CD4-positive, CD25-positive, alpha-beta regulatory T cell (primary cell): ENCODE measurements at places on chromosomes 7 and 10. TPM values are rescaled to one million over a fixed set of nuclear protein-coding genes. Genes with fewer than 3 reads are reported as not detected.

DNA sequence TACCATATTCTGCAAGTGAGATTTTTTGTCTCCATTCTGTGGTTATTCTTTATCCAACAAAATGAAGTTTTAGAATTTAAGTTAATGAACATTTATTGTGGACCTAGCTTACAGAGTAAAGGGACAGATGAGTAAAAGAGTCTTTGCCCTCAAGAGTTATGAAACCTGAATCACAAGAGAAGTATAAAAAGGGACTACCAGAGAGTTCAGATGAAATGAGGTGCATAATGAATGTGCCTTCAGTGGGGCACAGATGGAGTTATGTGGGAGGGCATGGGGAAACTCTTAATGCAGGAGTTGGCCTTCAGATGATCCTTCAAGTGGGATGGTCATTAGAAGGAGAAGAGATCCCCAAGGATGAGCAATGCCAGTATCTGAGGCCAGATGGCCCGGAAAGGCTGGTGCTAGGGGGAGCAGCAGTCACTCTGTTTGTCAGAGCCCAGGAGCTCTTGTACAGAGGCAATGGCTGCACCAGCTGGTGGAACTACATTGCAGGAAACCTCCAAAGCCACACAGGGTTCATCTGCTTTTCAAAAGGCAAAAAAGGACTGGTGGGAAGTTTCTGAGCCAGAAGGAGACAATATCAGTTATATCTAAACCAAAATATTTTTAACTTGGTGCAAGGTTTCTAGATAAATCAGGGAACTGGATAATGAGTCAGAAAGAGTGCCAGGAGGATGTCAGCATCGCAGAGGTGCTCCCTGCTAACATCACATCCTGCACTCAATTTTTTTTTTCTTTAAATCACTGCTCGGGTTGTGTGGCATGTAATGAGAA lies 162.0 kb downstream of the KLF6 start:
- no peak for DNase-seq

ALOX5 gene
- 1.2 TPM for total RNA-seq

DNA sequence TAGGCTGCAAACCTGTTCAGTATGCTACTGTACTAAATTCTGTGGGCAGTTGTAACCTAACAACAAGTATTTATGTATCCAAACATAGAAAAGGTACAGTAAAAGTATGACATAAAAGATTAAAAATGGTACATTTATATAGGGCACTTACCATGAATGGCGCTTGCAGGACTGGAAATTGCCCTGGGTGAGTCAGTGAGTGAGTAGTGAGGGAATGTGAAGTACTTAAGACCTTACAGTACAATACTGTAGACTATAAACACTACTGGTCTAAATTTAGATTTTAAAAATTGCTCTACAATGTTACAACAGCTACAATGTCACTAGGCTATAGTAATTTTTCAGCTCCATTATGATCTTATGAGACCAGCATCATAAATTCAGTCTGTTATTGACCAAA lies 146.0 kb upstream of the GNAI1 start:
- no peak for DNase-seq

MRLN gene
- total RNA-seq = not detected

DNA sequence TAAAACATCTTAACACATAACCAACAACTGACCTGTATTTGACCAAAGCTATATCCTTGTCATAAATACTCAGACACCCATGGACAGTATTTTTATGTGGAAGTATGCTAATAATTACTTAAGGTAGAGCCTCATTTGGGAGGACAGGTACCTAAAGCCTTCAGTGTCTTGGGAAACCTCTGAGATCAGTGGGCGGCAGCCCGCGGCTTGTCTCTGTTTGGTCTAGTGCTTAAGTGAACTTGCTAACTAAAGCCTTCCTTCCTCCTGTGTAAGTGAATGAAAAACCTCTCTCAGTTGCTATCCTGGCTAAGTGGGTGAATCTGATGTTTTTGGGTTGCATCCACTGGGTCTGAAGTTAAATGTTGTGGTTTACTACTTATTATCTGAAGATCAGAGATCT lies 144.5 kb upstream of the AGR3 start:
- DNase-seq = no peak

PAX4 gene
- not detected for total RNA-seq

DNA sequence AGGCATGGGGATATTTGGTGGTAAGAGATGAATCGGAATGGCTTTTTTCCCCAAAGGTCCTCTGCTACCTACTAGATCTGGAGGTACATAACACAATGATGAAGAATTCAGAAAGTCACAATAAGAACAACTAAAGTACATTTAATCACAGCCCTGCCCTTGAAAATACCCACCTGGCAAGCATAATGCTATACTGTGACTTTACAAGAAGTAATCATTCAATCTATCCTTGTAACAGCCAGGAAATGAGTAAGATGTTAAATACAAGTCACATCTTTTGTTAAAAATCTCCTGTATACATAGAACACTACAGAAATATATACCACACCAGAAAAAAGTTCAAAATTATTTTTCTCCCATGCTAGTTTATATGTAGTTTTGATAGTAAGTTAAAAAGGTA lies 108.3 kb upstream of the ABCB5 start:
- DNase-seq = no peak

ARMC3 gene
- 1.4 TPM for total RNA-seq

GRCh38 chr7:94561841-94562514 lies 52.4 kb downstream of the CASD1 start:
- no peak for DNase-seq

GRCh38 chr7:116180302-116180701 lies 30.0 kb upstream of the TES start:
- DNase-seq = peak; percentile 67

DNA sequence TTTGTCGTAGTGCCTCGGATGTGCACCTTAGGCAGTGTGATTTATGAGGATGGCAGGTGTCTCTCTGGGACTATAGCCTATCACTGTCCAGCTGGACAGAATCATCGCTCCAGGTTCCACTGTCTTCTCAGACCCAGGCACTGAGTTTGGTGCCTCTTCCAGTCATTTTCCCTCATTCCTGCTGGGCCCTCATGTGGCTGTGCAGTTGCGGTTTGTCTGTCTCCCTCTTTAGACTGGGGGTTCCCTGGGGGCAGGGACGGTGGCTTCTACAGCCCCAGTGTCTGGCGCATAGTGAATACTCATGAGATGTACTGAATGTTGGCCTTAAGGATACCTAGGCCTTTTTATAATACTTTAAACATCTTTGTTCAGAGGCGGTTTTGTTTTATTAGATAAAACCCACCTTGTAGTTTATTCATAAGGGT lies 28.9 kb downstream of the CCM2 start:
- DNase-seq = no peak

DNA sequence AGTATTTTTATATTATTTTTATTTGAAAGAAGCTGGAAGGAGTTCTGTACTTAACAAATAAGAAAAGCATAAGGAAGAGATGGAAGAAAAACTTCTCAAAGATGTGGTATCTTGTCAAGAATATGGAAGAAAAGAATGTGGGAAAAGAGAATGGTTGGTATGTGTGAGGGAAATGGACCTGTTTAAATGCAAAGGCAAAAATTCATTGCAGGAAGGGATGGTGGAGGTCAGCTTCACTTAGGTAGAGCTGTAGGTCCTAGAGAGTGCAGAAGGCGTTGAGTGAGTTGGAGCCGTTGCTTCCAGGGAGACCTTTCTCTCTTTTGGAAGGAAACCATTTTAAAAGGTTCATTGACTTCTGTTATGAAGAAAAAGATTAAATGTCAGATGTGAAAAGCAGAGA lies 107.3 kb downstream of the EXOC4 start:
- DNase-seq = no peak

GPNMB gene
- not detected for total RNA-seq

GRCh38 chr10:125160856-125161706 lies 718 bp upstream of the CTBP2 start:
- DNase-seq = no peak

DNA sequence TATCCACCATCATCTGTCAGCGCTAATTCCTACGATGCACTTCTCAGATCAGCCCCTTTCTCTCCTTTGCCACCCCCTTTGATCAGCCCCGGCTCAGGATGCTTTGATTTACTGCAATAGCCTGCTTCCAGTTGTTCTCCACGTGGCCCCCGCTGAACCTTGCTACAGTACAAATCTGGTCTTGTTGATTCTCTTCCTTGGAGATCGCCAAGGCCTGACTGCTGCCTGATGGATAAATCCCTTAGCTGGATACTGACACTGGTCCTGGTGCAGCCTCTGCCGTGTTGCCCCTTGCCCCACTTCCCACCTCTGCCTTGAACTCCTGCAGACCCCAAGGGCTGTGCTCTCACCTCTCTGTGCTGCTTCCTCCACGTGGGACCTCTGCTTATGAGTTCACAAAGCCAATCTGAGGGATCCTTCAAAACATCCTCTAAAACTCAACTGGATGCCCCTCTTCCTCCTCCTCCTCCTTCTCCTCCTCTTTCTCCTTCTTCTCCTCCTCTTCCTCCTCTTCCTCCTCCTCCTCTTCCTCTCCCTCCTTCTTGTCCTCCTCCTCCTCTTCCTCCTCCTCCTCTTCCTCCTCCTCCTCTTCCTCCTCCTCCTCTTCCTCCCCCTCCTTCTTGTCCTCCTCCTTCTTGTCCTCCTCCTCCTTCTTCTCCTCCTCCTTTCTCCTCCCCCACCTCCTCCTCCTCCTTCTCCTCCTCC lies 15.3 kb downstream of the PLXNA4 start:
- no peak for DNase-seq

- peak; percentile 34 for DNase-seq
Measured at GRCh38 chr10:134247-135131, 766 bp upstream of the ZMYND11 start.

DNA sequence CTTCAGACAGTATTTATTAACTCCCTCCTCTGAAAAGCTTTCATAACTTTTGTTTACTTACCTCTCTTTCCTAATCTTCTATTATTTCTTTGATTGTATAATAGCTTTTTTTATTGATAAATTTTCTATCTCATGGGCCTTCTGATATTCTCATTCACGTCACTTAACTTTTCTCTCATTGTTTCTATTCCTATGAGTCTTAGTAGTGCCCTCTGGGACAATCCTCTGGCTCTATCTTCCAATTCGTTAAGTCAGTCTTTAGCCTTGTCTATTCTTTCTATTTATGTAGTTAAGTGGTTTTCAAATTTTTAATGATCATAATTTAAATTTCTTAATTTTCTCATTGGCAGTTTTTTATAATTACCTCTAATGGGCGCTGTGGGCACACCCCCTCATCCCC lies 6.4 kb upstream of the ELMO1 start:
- no peak for DNase-seq

DNA sequence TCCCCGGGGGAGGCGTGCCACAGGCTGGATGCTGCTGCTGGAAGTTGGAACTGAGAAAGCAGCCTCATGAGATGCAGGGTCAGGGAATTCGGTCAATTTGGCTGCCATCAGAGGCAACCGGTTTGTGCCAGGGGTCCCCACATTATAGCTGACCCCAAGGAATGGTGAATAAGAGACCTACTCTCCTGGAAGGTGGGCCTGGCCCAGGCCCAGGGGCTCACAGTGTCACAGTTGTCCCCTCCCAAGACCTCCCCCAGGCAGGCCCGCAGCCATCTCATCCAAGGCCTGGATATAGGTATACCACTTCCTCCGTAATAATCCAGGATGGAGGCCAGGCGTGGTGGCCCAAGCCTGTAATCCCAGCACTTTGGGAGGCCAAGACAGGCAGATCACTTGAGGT lies 114.6 kb downstream of the NPTX2 start:
- DNase-seq = no peak

DNA sequence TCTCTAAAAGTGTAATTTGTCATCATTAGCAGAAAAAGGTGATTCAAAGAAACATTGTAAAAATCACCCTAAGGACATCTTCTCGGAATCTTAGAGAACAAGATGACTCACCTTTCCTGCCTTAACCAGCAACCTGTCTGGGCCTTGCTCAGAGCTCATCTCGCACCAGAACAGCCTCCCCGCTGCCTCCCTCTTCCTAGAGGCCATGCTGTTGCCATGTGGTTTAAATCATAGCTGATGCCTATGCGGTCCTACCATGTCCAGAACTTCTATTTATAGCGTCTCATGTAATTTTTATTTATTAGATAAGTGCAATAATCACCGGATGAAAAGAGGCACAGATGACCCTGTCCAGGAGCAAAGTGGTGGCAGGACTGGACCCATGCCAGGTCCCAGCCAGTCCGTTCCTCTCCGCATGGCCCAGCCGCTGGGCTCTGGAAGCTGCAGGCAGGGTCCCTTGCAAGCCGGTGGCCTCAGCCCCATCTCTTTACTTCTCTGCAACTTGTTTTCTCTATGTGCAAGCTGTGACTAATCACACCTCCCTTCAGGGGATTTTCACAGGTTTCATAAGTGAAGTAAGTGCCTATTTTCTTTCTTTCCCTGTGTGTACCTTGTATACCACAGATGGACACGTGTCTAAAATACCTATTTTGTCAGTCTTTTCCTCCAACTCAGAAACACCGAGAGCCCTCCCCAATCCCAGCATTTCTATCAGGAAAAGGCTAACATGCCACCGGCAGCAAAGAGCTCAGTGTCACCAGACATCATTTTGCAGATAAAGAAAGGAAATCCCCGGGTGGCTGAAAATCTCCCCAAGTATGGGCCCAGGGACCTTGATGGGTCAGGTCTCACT lies 27.1 kb downstream of the KLF6 start:
- DNase-seq = peak; percentile 93
